ENCODE measurements at places on chromosomes 1 and 21.

GRCh38 chr1:243939167-243939848, 89.3 kb upstream of the AKT3 start:
- DNase-seq: no peak

GRCh38 chr1:31593136-31593665, 16.9 kb downstream of the TINAGL1 start:
- DNase-seq: no peak

GRCh38 chr1:226737819-226738420, 1.2 kb downstream of the ITPKB start:
- no peak for DNase-seq

DNA sequence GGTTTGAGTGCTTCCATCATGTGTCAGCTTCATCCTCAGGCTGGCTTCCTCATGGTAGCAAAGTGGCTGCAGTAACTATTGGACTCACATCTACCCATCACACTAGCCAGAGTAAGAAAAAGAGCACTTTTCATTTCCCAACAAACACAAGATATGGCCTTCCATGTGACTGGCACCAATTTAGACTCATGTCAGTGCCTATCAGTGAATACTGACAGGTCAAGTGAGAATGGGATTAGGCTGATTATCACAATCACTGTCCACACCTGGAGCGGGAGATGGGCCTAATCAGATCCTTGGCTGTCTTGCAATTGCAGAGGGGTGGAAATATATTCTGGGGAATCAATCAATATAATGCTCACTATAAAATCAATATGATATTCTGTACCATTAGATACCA, 2.9 kb upstream of the RABGAP1L start:
- no peak for DNase-seq

DNA sequence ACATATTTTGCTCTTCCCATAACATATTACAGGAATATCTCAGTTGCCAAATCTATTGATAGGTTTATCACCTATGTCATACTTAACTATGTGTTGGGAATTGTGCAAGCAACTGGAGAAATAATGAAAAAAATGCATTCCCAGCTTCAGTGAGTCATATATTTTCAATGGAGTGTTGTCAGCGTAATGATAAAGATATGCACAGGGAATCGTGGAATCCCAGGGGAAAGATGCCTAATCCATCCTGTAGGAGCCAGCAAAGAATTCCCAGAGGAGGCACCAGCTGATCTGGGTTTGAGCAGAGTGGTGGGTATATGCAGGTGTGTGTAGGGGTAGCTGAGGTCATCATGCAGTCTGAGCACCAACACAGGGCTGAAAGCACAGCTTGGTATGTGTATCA, 213.3 kb upstream of the DAB1 start:
- DNase-seq: no peak

DNA sequence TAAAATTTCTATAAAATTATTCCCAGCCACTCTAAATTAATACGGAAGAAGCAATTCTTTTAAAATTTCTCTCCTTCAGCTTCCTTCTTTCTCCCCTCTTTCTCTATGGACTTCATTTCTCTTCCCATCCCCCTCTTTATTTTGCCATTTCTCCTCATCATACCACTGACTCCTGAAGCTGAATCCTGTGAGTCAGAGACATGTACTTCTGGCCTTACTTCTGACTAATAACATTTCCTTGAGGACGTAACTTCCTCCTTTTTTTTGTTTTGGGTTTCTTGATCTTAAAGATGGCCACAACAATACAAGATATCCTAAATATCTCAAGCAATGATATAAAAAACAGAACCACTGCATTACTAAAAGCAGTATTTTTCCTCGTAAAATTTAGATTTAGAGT, 63.6 kb upstream of the DENND1B start:
- no peak for DNase-seq

- no peak for DNase-seq
Measured at GRCh38 chr1:9281908-9282695, 10.6 kb upstream of the SPSB1 start.

DNA sequence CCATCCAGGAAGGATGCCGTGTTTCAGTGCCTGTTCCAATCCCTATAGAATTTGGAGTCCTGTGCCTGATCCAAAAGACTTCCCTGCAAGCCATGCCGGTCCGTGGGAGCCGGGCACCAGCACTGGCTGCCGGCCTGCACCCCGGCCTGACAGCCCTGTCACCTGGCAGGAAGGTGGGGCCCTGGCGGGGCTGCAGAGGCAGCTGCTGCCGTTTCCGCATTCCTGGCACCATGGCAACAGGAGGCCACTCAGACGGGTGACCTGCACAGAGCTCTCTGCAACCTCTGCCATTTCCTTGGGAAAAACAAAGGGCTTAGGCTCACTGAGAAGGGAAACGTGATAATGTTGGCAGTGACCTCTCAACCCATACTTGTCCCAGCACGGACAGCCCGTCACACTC, 63.2 kb upstream of the TMEM51 start:
- DNase-seq: no peak

GRCh38 chr1:155320252-155320651, 442 bp upstream of the RUSC1 start:
- no peak for DNase-seq

GRCh38 chr1:98697781-98698180, 36.3 kb downstream of the SNX7 start:
- no peak for DNase-seq

- DNase-seq: no peak
Measured at GRCh38 chr1:65719391-65719790, 73.3 kb upstream of the PDE4B start.

- DNase-seq: no peak
Measured at GRCh38 chr1:56774067-56774609, 45.1 kb downstream of the FYB2 start.

DNA sequence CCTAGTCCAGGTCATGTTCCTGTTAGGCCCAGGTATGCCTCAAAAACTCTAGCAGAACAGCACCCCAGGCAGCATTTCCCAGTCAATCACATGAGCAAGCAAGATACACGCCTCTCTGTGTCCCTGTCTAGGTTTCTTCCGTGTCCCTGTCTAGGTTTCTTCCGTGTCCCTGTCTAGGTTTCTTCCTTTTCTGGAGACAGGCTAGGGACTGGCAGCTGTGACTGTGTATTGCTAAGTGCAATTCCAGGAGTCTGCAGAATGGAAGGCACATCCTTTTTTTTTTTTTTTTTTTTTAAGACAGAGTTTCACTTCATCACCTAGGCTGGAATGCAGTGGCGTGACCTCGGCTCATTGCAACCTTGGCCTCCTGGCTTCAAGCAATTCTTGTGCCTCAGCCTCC, 77.6 kb downstream of the SETD4 start:
- no peak for DNase-seq

DNA sequence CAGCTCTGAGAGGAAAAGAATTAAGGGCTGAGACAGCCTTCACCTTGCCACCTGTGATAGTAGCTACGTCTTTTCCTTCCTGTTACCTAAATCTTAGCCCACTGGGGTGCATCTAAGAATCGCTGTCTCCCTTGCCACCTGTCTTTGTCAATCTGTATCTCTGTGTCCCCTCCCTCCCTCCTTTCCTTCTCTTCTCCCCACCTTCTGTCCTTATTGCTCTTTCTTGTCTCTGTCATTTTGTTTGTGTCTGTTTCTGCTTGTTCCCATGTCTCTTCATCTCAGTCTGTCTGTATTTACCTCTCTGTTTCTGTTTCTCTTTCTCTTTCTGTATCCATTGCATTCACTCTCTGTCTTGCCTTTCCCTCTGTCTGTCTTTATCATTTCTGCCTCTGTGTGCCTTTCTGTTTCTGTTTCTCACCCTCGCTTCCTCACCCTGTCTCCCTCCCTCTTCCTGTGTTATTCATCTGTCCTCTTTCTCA, 30.2 kb downstream of the SLC22A15 start:
- no peak for DNase-seq

DNA sequence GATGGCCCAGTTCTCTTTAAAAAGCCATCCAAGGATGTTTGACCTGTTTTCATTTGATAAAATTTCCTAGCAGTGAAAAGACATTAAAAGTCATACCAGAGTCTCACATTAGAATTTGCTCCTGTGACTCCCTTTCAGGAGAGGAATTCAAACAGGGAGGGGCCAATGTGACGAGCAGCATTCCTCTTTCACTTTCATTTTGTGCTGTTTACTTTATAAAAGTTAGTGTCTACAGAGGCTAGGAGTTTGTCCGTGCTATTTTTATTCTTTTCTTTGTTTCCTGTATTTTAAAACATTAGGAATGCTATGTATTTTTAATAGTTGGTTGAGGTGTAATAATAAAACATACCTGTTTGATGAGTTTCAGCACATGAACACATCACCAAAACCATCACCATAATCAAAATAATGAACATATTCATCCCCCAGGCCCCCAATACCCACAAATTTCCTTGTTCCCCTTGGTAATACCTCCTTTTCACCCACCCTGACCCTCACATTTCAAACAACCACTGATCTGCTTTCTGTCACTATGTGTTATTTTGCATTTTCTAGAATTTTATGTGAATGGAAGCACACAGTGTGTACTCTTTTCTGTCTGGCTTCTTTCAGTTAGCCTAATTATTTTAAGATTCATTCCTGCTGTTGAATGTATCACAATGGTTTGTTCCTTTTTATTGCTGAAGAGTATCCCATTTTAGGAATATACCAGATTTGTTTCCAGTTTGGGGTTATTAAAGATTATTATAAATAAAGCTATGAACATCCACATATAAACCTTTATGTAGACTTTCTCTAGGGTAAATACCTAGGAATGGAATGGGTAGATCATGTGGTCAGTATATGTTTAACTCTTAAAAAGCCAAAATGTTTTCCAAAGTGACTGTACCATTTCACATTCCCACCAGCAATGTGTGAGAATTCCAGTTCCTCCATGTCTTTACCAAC, 129.5 kb downstream of the TENT5C start:
- DNase-seq: no peak

DNA sequence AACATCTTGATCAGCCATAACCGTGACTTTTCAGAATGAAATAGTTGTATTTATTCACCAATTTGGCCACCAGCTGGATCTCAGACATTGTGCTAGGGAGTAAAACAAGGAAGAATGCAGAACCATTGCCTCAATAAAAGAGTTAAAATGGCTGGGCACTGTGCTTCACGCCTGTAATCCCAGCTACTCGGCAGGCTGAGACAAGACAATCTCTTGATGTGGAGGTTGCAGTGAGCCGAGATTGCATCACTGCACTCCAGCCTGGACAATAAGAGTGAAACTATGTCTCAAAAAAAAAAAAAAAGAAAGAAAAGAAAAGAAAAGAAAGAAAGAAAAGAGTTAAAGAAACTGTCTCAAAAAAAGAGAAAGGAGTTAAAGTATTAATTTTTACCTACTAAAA, 199.5 kb downstream of the TPR start:
- no peak for DNase-seq

DNA sequence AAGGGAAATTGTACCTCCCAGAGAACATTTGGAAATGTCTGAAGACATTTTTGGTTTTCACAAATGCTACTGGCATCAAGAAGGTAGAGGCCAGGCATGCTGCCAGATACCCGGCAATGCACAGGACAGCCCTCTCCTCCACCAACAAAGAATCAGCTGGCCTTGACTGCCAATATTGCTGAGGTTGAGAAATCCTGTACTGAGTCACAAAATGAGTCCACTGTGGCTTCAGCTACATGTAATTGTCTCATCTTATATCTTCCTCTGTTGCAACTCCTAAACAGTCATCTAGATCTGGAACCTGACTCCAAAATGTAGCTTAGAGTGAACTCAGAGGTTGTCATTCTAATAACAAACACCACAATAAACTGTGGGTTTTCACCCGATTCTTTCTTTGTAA, 327.5 kb upstream of the POGK start:
- no peak for DNase-seq

Data from T-cell (primary cell).